ENCODE measurements at places on chromosomes 13 and 19. TPM values are rescaled to one million over a fixed set of nuclear protein-coding genes. Genes with fewer than 3 reads are reported as not detected.

The ACER1 gene
- total RNA-seq = not detected

The CEACAM8 gene
- total RNA-seq = not detected

- DNase-seq = no peak
Measured at GRCh38 chr13:111058796-111059506, 56.2 kb upstream of the ARHGEF7 start.

DNA sequence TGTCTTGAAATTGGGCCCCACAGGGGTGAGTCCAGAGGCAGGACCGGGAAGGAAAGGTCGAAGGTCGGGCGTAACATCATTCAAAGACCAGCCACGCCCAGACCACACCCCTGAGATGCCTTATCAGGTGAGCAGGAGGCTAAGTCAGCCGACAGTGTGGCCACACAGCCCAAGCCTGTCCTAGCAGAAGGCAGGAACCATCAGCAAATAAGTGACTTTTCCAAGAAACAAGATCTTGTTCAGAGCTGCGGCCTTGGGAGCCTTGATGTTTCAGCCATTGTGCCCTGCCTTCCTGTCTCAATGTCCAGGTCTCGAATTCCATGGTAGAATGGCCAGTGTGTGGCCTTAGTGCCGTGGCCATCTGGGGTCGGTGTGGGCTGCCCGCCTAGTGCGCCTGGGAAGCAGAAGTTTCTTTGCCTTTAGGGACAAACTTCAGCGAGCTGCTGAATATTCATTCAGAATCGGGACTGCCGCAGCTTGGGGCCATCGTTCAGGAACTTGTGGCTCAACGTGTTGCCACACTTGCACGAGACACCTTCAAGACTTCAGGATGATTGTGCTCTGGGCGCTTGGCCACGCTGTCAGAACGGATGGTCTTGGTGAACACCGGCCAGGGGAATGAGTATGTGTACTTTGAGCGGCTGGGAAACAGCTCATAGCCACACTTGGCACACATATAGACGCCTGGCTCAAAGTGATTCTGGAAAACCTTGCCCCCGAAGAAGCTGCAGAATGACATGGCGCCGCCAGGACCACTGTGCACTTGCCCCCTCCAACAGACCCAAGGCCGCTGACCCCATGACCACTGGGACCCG, 6.1 kb upstream of the IFNL4 start:
- DNase-seq = no peak

DNA sequence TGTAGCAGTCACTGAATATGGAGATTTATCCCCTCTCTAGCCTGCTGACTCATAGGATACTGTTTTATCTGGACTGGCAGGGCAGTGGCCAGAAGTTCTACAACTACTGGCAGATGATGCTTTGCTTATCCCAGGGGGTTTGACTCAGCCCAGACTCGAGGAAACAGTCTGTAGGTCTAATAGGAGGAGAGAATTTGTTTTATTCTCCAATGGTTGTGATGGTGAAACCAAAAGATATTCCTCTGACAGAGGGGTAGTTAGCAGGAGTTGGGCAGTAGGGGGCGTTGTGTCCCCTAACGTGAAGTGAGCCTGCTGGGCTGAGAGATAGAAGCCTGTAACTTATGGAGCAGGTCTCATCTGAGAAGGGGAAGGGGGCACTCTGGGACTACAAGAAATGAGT, 74.9 kb downstream of the WTIP start:
- DNase-seq = peak; percentile 34

DNA sequence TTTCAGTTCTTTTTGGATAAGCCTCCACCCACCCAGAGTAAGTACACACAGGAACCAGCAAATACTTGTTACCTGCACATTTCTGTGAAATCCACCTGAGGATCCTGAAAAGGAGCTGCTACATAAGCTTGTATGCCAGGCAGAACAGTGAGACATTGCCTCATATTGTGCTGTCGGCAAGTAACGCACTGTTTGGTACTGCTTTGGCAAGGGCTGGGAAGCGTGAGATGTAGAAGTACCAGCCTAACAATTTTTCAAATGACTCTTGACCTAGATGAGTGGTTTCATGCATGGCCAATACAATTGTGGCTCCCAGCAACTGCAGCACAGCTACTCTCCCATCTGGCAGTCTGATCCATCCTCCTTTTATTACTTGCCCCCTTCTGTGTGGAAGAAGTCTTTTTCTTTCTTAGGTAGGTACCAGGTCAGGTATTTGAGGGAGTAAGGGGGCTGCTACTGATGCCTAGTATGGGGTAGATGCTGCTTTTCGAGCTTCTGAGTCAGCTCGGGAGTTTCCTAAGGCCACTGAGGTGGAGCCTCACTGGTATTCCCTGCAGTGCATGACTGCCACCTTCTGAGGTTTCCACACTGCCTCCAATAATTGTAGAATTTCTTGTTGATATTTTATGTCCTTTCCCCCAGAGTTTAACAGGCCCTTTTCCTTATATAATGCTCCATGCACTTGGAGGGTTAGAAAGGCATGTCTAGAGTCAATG, 52.2 kb downstream of the ZNF737 start:
- no peak for DNase-seq

- DNase-seq = peak; percentile 99
Measured at GRCh38 chr19:58543826-58544590, at the start of gene TRIM28. TSS of gene TRIM28 (plus strand) at chr19:58544064. CDS start at chr19:58544758, 694 bp downstream.

- DNase-seq = no peak
Measured at GRCh38 chr13:98648141-98648540, 71.2 kb upstream of the STK24 start.

GRCh38 chr13:34412817-34413375, 529.2 kb upstream of the NBEA start:
- no peak for DNase-seq

DNA sequence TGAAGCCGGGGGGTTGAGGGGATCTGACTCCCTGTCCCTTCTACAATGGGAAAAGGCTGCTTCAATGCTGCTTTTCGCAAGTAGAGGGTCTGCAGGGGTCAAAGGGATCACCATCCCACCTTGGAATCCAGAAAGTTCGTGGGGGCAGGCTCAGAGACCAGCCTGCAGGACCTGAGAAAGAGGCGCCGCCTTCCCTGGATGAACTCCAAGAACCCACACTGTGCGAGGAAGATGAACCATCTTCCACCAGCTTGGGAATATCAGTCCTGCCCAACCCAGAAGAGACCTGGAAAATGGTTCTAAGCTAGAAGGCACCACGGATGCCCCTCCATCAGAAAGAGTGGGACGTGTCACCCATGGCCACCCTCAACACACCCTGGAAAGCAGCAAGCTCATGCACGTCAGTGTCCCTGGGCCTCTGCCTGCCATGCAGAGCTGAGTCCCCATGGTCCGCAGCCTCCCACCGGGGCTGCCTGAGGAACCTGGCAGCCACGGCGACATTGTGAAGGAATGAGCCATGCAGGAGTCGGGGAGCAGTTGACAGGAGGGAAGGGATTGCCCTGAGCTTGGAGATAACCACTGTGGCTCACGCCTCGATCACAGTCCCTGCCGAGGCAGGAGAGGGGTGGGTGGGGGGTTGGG, 14.6 kb downstream of the RAB3D start:
- no peak for DNase-seq

GRCh38 chr19:32627714-32628270, 46.8 kb downstream of the PDCD5 start:
- no peak for DNase-seq

DNA sequence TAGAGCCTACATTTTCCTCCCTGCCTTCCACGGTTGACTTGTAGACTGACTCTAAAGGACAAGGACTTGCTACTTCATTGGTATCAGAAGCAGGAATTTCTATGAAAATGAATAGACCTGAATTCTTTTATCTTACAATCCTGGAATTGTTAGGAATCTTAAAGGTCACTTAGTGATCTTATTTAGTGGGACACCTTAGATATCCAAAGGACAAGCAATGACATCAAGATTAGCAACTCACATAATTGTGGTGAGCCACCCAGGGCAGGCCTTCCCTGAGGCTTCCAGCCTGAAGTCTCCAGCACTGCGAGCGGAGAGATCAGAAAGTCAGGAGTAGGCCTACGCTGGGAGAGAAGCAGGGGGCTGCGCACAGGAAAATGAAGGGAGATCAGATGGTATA, 37.8 kb downstream of the KLF5 start:
- no peak for DNase-seq

GRCh38 chr19:50896591-50897190, 14.5 kb downstream of the KLK4 start:
- no peak for DNase-seq

DNA sequence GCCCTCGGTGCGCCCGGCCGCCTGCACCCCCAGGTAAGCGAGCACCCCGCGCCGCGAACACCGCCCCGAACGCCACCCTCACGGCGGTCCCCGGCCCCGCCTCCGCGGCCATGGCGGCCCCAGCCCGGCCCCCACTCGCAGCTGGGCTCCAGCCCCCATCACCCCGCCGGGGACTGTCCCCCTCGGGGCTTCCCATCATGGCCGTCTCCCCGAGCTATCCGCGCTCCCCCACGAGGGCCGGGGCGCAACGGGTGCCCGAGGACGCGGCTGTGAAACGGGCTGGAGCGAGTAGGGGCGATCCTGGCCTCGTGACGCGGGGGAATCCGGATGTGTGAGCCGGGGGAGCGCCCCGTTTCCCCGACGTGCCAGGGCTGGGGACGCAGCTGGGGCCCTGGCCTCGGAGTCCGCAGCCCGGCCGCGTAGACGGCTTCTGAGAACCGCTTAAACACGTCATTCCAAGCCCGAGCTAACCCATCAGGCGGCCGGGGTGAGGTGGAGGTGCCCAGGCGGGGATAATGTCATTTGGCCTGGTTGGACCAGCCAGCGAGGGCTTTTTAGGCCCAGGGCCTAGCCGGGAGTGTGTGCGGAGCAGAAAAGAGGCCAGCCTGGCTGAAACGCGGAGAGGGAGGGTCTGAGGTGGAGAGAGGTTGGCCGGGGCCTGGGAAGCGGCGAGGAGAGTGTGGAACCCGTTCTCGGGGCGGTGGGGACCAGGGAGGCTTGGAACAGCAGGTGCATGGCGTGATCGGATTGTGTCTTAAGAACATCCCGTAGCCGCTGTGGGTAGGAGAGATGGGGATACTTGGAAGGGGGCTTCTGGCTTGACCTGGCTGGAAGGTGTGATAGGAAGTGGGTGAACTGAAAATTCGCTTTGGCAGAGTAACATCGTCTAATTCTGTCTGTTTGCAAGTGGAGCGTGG, 550 bp downstream of the CERS4 start:
- peak; percentile 47 for DNase-seq
